ENCODE measurements at places on chromosomes 1 and 21.

DNA sequence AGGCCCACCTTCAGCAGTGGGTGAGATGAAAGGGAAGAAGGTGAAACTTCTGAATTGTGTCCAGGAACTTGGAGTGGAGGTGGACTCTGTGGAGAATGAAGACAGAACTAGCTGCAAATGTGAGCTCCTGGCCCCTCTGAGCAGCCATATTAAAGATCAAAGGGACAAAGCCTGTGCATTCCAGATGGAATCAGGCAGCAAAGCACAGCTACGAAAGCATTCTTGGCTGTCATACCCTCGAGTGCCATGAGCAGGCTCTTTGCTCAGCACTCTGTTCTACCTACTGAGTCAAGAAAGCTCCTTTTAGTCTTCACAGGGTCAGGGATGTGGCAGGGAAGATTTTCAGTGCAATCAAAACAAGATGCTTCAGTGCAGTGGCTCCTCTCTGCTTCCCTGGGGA is 86.3 kb upstream of the TSPAN2 start:
- DNase-seq: no peak

GRCh38 chr21:38741092-38741949 is 64.4 kb upstream of the ETS2 start:
- DNase-seq: no peak

DNA sequence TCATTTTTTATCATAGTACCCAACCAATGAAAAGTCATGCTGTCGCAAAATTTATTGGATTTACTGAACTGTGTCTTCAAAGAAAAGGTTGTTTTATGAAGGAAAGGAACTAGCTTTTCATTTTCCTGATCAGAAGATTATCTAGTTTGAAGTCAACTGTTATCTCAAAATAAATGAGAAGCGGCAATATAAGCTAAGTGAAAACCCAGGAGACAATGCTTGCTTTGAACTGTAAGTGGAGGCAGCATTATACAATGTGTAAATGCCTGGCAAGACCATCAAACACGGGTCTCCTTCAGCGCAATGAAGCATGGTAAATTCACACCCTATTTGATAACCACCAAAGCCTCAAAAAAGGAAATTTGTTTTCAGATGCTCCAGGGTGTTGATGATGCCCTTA is 134.4 kb upstream of the PTBP2 start:
- no peak for DNase-seq

GRCh38 chr1:228021355-228022030 is 14.7 kb downstream of the WNT3A start:
- DNase-seq: peak; percentile 35

GRCh38 chr21:34822942-34823341 is 154.1 kb downstream of the CLIC6 start:
- no peak for DNase-seq

GRCh38 chr1:218357211-218357892 is 12.2 kb downstream of the TGFB2 start:
- DNase-seq: no peak

- DNase-seq: no peak
Measured at GRCh38 chr1:206430031-206430983, 40.0 kb upstream of the IKBKE start.

DNA sequence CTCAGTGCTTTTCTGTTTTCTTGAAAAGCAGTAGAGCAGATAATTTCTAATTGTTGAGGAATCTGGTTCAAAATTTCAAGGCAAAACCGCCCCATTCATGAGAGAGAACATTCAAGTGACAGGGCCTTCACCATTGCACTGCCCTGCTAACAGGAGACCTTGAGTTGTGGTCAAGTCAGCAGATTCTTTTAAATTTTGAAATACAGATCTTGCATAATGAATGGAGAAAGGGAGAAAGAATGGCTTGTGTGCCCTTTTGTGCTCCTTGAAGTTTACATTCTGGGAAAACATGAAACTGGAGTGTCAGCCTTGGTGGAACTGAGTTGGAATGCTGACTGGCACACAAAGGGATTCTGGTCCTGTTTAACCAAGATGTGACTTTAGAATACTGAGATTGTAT is 164.5 kb upstream of the UBE2U start:
- DNase-seq: no peak

DNA sequence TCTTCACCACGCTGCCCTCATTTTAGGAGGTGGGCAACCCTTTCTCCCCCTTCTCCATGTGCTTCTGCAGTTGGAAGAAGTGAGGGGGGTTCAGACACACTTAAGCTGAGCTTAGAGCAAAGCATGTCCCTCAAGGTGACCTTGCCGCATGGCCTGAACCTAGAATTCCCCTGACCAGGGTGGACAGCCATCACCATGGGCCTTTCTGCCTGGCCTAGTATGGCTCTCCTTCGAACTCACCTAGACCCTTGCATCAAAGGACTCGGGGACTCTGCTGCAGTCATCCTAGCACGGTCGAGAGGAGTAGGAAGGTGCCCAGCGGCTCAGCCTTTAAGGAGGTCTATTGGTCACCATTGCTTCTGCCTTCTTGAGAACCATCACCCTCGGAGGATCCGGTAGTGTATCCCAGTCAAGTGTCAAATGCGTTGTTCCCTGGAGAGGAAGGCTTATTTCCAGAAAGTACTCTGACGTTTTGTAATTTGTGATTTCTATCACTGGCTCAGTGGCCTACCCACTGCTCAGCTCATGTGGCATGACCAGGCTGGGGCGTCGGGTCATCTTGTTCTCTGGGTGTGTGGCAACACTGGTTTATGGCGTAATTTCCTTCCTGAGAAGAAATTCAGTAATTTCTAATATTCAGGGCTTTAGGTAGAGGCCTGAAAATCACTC is at the start of gene KCNE1:
Gene KCNE1 (minus strand): TSS at position 424 of the 669 bp plus-strand sequence. CDS start 62,576 bp downstream, outside the sequence.
- no peak for DNase-seq

- no peak for DNase-seq
Measured at GRCh38 chr1:10540277-10541005, 65.7 kb downstream of the PEX14 start.

DNA sequence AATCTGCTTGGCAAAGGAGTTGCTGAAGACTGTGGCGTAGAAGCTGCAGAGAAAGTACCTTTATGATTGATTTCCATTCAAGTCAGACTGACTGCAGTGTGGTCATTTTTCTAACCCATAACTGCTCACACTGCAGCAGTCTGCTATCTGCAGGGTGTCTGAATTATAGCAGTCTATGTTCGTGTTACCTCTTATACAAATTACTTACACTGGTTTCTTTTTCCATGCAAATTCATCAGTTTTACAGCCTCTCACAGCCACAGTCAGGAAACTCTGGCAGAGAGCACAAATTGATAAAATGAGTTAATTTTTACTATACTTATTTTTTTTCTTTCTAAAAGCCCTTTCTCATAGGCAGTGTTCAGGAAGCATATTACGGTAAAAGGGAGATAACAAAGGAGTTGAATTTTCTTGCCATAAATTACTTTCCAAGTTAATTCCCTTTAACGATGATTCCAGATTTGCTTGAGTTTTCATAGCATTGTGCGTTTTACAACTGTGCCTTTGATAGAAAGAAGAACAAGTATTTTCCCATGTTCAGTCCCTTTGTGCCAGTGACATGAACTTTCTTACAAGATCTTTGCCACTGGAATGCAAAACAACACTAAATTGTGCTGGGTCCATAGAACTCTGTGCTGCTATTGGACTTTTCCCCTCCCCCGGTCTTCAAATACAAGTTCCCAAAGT is 261.5 kb downstream of the NFIA start:
- DNase-seq: no peak

DNA sequence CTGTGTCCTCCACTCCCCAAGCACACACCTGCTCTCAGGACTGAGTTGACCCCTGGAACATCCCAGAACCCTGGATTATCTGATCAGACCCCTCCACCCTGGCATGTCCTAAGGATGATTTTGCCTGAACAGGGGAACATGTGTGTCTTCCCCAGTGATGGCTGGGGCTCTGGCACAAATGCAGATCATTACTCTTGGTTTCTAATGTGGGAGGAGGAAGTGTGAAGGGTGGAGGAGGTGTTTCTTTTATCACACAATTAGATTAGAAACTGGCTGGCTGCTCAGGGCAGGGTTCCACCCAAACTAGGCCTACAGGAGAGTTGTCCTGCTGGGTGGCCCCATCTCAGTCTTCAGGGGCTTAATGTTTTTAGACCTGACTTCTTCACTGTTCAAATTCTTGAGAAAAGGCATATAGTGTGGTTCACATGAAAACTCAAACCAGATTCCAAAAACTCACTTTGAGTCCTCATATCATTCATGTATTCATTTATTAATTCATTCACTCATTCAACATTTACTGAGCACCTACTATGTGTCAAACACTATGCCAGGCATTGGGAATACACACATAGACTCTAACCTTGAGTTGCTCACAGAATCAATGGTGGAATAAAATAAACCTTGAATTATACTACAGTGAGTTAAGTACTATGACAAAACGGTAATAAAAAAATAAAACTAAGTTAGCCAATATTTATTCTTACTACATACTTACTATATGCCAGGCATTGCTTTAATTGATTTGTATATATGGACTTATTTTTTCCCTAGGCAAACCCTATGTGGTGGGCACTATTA is 221.8 kb upstream of the JUN start:
- DNase-seq: peak; percentile 27

DNA sequence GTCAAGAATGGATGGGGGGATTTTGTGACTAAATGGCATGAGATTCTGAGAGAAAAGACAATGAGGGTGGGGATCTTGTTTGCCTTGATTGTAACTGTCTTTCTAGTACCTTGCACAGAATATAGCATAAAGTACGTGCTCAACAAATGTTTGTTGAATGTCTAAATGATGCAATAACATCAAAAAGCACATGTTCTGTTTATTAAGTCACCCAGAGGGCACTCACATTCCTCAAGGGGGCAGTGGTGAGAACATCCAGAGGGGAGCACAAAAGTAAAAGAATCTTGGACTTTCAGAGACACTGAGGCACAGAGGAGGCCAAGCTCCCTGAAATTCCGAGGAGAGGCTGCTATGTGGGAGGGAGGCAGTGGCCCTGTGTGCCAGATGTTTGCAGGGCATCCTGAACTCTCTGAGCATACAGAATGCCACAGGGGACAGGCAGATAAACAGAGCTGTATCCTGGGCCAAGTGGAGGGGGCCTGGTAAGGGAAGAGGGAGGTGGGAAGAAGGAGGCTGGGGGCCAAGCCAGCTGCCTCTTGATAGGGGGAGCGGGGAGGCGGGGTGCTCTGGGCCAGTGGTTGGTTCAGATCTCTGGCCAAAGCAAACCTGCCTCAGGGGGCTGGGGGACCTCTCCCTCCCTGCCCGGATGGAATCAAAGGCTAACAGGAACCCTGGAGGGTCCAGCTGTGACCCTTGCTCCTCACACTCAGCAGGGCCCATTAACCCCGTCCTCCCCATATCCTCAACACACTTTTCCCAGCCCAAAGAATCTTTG is 6.5 kb upstream of the ATP1A2 start:
- peak; percentile 79 for DNase-seq

- peak; percentile 29 for DNase-seq
Measured at GRCh38 chr1:245207056-245207638, 52.4 kb downstream of the KIF26B start.

- no peak for DNase-seq
Measured at GRCh38 chr1:200379432-200379757, 30.4 kb downstream of the ZNF281 start.

DNA sequence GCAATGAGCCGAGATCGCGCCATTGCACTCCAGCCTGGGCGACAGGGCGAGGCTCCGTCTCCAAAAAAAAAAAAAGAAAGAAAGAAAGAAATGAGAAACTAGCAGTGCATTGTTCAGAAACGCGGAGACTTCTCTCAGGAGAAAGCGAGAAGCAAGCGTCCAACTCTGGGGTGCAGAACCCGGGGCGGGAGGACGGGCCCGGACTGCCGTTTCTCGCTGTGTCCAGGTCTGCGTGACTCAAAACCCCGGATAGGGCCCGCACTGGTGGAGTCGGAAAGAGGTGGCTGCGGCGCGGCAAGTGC is 395 bp upstream of the MIB2 start:
- no peak for DNase-seq

DNA sequence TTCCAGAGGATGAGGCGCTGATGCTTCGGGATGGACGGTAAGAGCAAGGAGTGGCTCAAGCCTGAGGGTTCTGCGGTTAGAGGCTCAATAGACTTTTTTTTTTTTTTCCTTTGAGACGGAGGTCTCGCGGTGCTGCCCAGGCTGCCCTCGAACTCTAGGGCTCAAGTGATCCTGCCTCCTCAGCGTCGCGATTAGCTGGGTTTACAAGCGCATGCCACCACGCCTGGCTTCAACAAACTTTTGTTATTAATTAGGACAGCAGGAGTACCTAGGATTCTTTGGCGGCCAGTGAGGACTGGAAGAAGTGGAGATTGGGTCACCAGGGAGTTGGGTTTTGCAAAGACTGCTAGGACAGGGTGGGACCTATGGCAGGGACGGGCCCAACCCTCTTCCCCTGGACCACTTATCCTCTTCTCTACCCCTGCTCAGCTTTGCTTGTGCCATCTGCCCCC is 587 bp downstream of the SCNM1 start:
- no peak for DNase-seq

GRCh38 chr1:232282498-232282897 is 347.4 kb downstream of the SIPA1L2 start:
- DNase-seq: no peak

DNA sequence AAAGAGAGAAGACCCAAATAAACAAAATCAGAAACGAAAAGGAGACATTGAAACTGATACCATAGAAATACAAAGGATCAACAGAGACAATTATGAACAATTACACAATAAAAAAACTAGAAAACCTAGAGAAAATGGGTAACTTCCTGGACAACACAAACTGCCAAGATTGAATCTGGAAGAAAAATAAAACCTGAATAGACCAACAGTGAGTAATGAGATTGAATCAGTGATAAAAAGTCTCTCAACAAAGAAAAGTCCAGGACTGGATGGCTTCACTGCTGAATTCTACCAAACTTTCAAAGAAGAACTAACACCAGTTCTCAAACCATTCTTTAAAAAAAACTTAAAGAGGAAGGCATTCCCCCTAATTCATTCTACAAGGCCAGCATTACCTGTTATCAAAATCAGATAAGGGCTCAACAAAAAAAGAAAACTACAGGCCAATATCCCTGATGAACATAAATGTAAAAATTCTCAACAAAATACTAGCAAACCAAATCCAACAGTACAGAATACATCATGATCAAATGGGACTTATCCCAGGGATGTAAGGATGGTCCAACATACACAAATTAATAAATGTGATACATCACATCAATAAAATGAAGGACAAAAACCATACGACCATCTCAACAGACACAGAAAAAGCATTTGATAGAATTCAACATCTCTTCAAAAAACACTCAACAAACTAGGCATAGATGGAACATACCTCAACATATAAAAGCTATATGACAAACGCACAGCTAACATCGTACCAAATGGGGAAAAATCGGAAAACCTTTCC is 119.9 kb downstream of the ACBD6 start:
- DNase-seq: no peak

GRCh38 chr1:221139991-221140390 is 260.7 kb downstream of the HLX start:
- DNase-seq: no peak

DNA sequence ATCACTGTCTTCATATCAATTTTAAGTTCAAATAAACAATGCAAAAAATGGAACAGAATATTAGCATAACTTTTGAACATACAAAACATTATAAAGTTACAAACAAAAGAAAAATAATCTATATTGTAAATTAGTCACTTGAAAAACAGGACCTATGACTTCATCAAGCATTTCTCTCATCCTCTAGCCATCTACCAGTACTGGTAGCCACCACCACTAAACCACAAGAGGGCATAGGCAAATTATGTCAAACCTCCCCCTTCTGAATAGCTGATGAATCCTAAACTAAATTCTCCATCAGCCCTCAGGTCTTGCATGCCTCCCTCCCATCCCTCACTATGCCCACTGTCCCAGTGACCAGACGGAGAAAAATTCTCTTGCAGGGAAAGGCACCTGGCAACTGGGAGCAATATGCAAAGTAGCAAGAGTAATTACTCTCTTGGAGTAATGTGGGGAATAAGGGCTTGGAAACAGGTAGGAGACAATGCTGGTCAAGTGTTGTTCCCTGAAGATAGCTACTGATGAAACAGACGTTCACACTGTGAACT is 37.1 kb downstream of the SSX2IP start:
- no peak for DNase-seq
